ENCODE measurements at places on chromosomes 1 and 21. TPM values are rescaled to one million over a fixed set of nuclear protein-coding genes. Genes with fewer than 3 reads are reported as not detected.

Gene RIMS3
- total RNA-seq: 5.3 TPM

Gene ACKR1
- total RNA-seq: 164 TPM

Gene CHI3L1
- total RNA-seq: 8.8 TPM

Gene GIPC2
- total RNA-seq: 3.1 TPM

Gene PDC
- not detected for total RNA-seq

Gene ZBTB8A
- 10.5 TPM for total RNA-seq

Gene HES4
- total RNA-seq: 63.6 TPM

Gene ANKRD34A
- 0.47 TPM for total RNA-seq

Gene OR2T11
- not detected for total RNA-seq

Gene C1orf226
- total RNA-seq: 11.8 TPM

Gene THEM5
- not detected for total RNA-seq

Gene TRPM2
- total RNA-seq: 10.0 TPM

Gene ZBTB21
- total RNA-seq: 24.5 TPM

Gene NECTIN4
- total RNA-seq: 75.6 TPM

Gene S100A16
- total RNA-seq: 81.8 TPM

Gene FCRL6
- total RNA-seq: 0.49 TPM

Gene SLC45A3
- 3.7 TPM for total RNA-seq

Gene KIRREL1
- total RNA-seq: 19.7 TPM

Gene KRTAP13-3
- not detected for total RNA-seq

Gene SYT14
- total RNA-seq: 0.05 TPM

Gene EXO1
- 0.83 TPM for total RNA-seq

Gene CZIB
- total RNA-seq: 58.2 TPM

Gene APCS
- total RNA-seq: not detected

Gene IL24
- not detected for total RNA-seq

Gene HFM1
- 4.4 TPM for total RNA-seq

Gene S100A7
- total RNA-seq: not detected

Gene LCE6A
- total RNA-seq: not detected

Measured in ureter (tissue), 1 donor.